T1000 (cell line): ENCODE measurements at places on chromosomes 5 and 9.

GRCh38 chr9:70160686-70161600 is 97.8 kb upstream of the SMC5 start:
- DNase-seq, result no peak

DNA sequence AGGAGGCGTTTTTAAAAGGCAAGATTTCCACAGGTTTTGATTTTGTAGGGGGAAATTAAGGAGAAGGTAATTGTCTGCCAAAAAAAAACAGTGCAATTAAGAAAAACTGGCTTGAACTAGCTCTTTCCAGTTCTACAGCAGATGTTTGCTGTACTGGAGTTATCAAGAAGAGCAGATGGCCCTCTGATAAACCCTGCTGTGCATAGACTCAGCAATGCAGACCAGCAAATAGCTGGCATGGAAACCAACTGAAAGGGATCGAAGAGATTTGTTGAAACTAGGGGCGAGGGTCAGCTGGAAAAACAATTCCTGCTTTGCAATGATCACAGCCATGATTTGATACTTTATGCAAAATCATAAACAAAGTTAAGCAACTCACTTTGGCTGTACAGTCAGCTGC is 17.8 kb upstream of the BHMT start:
- DNase-seq, result no peak

GRCh38 chr5:73827106-73827450 is 201.1 kb downstream of the ARHGEF28 start:
- no peak for DNase-seq

- DNase-seq, result no peak
Measured at GRCh38 chr9:69745716-69746437, 13.9 kb downstream of the PTAR1 start.

DNA sequence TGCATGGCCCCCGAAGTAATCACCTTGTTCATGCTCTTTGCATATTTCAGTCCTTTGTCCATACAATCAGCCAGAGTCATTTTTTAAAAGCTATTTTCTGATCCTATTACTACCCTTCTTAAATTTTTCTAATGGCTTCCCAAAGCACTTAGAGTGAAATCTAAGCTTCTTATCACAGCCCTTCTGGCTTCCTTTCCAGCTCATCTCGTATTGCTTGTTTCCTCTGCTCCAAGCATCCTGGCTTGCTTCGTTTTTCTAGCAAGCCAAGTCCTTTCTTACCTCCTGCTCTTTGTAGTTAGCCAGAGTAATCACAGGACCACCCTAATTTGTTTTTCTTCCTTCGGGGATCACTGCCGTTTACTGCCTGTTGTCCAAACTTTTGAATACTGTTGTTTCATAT is 453.3 kb downstream of the KIF4B start:
- no peak for DNase-seq

DNA sequence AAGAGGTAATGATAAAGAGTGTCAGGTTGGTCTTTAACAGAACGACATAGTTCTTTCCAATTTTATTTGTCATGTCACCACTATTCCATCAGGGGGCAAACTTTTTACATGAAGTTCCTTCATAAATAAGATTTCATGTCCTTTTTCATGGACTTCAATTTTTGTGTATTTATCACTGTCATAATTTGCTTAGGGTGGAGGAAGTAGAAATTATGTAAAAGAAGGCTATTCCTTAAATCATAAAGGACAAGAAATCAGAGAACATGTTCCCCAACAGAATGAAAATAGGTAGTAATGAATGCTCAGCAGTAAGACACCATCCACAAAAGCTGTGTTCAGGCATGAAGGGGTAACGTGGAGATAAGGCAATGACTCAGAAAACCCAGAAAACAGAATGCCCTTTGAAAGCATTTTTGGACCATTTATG is 72.7 kb downstream of the ZFAND5 start:
- no peak for DNase-seq
